Daoy (cell line): ENCODE measurements at places on chromosomes 1 and 21. TPM values are rescaled to one million over a fixed set of nuclear protein-coding genes. Genes with fewer than 3 reads are reported as not detected.

Gene CFHR1
- total RNA-seq: not detected in 2 replicates

Gene LCE3D
- not detected in 2 replicates for total RNA-seq

Gene HSD11B1
- total RNA-seq: not detected in 2 replicates

Gene VTCN1
- total RNA-seq: not detected in 2 replicates

Gene FLG2
- total RNA-seq: not detected in 2 replicates

- no peak for DNase-seq
These were observed 327.9 kb upstream of the BEND5 start for GRCh38 chr1:49104575-49104974.

GRCh38 chr1:58768971-58769808 lies 14.7 kb downstream of the JUN start:
- peak; percentile 76 for DNase-seq

DNA sequence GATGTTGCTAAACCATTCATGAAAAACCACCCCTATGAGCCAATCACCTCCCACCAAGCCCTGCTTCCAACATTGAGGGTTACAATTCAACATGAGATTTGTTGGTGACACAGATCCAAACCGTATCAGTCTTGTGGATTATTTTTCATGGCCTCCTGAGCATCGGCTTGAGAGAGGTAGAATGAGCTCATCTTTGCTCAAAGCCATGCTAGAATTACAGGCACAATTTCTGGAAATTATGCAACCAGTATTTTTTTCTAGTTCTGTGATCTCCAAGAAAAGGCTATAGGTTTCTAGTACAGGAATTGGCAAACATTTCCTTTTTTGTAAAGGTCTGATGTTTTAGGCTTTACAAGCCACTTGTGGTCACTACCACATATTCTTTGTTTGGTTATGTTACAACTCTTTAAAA lies 219.4 kb downstream of the DUSP10 start:
- DNase-seq: no peak

GRCh38 chr1:94731891-94732290 lies 88.3 kb upstream of the SLC44A3 start:
- no peak for DNase-seq

DNA sequence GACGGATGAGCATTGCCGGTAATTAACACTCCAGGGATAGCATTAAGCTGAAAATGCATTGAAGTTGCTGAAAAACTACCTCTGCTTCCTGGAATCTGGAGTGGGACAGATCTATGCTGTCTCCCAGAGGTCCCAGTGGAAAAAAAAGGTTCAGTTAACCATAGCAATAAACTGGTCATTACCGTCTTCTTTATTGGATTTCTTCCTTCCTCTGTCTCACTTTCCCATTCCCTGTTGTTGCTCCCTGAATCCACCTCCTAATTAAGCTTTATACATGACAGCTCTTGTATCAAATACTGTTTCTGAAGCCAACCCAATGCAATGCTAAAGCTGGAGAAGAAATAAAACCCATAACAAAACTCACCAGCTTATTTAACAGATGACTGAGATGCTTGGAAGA lies 1805.9 kb downstream of the NCAM2 start:
- no peak for DNase-seq

DNA sequence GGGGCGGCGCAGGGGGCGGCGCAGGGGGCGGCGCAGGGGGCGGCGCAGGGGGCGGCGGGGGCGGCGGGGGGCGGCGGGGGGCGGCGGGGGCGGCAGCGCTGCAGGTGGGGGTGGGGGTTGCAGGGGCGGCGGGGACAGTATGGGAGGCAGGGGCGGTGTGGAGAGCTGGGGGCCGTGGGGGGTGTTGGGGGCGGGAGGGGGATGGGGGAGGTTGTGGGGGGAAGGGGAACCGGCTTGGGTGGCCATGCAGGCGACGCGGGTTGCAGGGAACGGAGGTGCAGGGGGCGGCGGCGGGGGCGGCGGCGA lies 13.0 kb upstream of the SLC19A1 start:
- DNase-seq: no peak

DNA sequence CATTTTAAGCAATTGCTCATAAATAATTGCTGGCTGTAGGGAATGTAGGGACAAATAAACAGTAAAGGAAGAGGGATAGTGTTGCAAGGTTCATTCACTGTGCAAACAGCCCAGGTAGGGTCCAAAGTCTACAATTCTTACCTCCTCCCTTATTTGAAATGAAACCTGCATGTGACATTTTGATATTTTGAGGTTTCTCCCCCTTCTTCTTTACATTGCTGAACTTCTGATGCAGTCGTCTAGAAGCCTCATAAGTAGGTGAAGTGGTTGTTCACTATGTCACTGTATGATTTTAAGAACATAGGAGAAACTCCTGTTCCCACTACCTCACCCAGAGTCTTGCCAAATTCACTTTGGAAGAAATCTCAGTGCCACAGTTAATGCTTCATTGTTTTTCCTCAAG lies 16.1 kb downstream of the F5 start:
- DNase-seq: no peak

- peak; percentile 70 for DNase-seq
These were observed 70.8 kb upstream of the RHOU start for GRCh38 chr1:228664399-228664914.

- DNase-seq: no peak
These were observed 32.0 kb downstream of the OLFM3 start for GRCh38 chr1:101964708-101965107.

GRCh38 chr1:67126111-67126746 lies 8.5 kb downstream of the C1orf141 start:
- peak; percentile 32 for DNase-seq

DNA sequence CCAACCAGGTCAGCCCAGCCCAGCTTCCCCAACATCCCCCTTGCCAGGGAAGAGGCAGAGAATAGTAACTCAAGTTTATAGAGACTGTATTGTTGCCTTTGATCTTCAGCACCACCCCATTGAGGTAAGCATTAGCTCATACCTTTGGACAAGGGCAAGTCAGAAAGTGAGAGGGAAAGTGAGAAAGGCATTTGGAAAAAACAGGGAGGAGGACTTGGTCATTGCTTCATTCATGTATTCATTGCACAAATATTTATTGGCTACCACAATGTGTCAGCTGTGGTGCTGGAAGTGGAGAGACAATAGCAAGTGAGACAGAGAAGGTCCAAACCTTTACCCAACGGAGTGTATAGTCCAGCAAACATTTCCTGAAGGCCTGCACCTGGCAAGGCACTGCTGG lies 561.2 kb downstream of the KIF26B start:
- peak; percentile 77 for DNase-seq

DNA sequence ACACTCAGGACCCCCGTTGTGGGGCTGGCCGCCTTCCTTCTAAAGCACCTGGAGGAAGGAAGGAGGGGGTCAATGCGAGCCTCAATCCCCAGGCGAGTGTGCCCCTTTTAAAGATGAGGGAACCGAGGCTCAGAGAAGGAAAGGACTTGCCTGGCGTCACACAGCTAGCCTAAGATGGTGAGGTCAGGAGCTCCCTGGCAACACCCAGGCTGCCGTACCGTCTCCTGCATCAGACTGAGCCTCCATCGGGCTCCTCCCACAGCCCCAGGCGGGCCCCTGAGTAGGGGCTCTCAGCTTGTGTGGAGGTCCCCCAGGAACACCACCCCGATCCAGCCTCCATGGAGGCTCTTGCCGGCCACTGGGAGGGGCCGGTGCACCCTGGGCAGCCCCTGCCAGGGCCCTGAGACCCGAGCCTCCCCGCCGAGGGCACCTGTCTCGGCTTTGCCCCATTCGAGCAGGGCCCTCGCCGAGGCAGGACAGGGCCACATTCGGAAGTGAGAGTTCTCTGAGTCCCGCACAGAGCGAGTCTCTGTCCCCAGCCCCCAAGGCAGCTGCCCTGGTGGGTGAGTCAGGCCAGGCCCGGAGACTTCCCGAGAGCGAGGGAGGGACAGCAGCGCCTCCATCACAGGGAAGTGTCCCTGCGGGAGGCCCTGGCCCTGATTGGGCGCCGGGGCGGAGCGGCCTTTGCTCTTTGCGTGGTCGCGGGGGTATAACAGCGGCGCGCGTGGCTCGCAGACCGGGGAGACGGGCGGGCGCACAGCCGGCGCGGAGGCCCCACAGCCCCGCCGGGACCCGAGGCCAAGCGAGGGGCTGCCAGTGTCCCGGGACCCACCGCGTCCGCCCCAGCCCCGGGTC lies at the start of gene AIRE:
AIRE (plus strand) TSS at position 739 of the 855 bp plus-strand sequence. CDS start 131 bp downstream, outside the sequence.
- peak; percentile 69 for DNase-seq

DNA sequence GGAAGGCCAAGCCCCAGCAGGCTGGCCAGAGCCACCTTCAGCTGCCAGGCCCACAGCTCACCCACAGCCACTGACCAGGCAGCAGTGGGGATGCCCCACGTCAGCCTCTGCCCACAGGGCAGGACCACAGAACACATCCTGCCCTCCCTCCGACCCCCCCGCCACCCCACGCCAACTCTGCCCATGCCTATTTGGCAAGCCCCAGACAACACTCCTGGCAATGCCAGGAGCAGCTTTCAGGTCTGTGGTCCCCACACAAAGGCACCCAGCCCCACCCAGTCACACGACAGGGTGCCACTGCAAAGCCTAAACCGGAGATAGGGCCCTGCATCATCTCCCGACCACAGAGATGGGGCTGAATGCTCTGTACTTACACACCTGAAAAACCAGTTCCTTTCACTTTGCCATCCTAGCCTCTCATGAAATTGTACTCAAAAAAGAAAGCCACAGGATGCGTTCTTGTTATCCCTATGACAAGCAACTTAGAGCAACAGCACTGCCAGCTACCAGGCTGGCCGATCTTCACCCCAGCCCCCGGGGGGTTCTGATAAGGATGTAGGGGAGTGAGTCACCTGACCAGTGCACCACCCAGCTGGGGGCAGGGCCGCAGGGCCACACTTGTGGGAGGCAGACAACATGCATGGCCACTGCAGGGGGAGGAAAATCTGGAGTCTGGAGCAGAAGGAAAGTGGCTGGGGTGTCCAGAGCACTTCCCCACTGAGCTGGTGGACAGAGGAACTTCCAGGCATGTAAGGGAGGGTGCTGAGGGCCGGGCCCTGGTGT lies 36.2 kb downstream of the UBE2G2 start:
- peak; percentile 84 for DNase-seq

Gene SH2D1B
- 0.06 and 1.1 TPM in 2 replicates for total RNA-seq
